ENCODE measurements at places on chromosomes 3 and 15.

GRCh38 chr3:55622733-55623132 is 135.6 kb upstream of the WNT5A start:
- DNase-seq, result no peak

GRCh38 chr15:92393980-92394308 is 263 bp downstream of the ST8SIA2 start:
- DNase-seq, result no peak

- no peak for DNase-seq
These were observed 205.3 kb downstream of the NFKBIZ start for GRCh38 chr3:102054543-102055080.

GRCh38 chr3:49021813-49022687 is at the start of gene NDUFAF3:
TSS of gene NDUFAF3 (plus strand) at chr3:49022121. CDS start at chr3:49022145, 24 bp downstream.
- DNase-seq, result peak; percentile 84

GRCh38 chr3:159482994-159483367 is 505.7 kb upstream of the IL12A start:
- DNase-seq, result no peak

DNA sequence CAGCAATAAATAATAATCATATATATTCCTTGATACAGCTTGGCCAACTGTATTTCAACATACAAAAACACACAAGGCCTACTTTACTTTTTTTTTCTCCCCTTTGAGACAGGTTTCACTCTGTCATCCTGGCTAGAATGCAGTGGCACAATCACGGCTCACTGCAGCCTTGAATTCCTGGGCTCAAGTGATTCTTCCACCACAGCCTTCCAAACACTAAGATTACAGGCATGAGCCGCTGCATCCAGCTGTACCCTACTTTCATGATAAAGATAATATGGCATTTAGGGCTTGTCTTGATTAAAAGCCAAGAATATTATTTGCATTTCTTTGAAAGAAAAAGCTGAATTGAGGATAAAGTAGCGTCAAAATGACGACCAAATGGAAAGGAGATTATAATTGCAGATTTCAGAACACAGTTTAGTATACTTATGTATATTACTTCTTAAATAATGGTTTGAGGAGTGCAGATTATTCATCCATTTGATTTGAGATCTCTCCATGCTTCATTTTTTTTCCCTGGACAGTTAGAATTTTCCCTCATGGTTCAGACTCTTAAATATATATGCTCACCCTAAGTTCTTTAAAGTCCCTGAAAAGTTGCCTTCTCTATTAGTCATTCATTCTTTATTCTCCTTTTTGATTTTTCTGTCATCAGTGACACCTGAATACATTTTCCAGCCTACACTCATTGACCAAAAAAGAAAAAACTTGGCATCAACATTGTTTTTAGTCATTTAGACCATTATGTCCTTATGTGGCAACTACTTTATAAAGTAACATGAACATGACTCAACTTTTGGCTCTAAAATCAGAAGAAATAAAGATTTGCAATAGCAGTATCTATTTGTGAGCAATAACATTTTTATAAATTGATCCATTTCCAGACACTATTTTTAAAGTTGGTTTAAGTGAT is 48.5 kb upstream of the MLF1 start:
- no peak for DNase-seq

DNA sequence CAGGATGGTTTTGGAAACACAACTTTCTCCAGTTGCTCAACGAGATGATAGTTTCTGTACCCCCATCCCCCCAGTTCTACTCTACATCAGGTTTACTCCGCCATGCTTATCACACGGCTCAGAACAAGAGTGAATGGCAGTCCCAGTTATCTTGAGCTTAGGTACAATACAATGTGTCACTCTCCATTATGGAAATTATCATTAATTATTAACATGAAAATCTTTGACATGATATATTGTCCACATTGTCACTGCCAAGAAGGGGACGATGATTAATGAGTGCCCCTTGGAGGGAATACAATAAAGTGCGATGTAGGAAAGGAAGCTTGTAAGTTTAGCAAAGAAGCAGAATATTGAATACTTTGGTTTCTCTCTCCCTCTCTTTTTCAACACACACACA is 252.6 kb upstream of the CFAP20DC start:
- DNase-seq, result no peak

DNA sequence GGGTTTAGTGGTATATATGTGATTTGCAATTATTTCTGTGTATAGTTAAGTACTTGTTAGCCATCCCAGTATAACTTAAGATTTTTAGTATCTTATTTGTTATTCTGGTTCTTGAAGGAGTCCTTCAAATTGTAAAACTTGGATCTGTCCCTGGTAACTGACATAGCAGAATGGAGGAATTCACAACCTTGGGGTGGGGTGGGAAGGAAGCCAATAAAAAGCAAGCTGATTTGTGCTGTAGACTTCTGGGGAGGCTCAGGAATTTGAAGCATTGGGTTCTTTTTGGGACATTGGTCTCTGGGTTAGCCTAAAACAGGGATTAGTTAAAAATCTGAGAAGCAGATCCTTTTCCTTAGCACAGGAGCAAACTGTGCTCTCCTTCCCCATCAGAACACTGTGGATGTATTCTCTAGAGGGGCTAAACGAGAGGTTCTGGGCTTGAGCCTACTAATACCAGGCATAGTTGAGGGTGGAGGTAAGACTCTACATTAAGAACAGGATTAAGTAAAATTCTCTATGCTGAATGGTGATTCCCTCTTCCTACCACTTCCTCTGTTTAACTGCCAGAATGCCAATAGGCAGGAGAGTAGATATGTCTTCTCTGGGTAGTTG is 42.2 kb downstream of the GMPS start:
- no peak for DNase-seq

GRCh38 chr3:127167315-127168043 is 25.5 kb upstream of the PRR23E start:
- no peak for DNase-seq

GRCh38 chr3:73784686-73785392 is 160.1 kb upstream of the PDZRN3 start:
- no peak for DNase-seq

DNA sequence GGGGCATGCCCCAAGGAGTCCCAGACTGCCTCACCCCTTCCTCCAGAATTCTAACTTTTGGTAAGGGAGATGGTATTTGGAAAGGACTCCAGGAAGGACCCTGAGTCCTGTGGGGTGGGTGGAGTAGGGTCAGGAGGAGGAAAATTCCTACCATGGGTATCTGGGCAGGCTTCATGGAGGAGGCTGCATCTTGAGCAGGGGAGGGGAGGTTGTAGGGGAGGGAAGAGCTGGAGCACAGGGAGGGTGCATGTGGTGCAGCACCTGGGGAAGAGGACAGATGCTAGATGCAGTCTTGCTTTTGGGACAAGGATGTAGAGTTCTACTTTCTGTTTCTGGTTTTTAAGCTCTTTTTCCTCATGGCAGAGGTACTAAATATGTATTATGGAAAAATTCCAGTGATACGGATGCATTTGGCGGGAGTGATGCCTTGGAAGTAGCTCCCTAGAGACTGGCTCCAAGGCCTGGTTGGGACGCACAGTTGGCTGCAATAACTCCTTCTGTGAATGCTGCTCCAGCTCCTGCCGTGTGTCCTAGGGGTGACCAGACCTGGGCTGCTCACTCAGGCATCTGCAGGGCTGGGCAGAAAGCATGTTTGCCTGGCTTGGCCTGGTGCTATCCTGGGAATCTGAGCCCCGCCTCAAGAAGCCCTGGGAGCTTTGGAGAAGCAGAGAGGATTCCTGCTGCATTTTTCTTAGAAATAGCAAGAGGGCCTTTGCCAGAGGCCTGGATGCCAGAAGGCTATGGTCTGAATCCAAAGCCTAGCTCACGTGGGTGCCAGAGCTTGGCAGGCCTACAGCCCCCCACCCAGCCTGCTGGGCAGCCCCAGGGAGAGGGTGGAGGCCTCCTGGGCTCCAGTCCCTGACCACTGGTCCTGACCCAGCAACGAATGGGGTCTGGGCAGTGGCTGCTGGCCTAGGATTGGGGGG is 10.1 kb downstream of the SEMA3F start:
- DNase-seq, result no peak

DNA sequence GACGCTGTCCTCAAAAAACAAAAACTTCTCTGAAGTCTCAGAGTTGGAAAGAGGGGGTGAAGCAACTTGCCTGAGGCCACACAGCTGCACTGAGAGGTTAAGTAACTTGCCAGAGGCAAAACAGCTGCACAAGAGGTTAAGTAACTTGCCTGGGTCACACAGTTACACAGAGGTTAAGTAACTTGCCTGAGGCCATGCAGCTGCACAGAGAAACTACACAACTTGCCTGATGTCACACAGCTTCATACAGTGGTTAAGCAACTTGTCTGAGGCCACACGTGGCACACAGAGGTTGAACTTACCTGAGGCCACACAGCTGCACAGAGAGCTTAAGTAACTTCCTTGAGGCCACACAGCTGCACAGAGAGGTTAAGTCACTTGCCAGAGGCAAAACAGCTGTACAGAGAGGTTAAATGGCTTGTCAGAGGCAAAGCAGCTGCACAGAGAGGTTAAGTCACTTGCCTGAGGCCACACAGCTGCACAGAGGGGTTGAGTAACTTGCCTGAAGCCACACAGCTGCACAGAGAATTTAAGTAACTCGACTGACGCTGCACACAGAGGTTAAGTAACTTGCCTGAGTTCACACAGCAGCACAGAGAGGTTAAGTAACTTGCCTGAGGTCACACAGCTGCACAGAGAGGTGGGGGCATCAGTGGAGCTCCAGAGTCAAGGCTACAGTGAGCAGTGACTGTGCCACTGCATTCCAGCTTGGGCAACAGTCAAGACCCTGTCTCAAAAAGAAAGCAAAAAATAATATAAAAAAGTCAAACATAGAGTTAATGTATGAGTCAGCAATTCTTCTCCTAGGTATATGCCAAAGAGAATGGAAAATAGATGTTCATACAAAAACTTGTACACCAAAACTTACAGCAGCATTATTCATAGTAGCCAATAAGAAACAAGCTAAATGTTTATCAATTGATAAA is 12.0 kb upstream of the ACAD9 start:
- DNase-seq, result no peak

All from amniotic stem cell (primary cell).